HuH-7 (cell line): ENCODE measurements at places on chromosomes 6 and 20.

- no peak for DNase-seq
These were observed 13.8 kb downstream of the SYTL3 start for GRCh38 chr6:158663625-158664165.

DNA sequence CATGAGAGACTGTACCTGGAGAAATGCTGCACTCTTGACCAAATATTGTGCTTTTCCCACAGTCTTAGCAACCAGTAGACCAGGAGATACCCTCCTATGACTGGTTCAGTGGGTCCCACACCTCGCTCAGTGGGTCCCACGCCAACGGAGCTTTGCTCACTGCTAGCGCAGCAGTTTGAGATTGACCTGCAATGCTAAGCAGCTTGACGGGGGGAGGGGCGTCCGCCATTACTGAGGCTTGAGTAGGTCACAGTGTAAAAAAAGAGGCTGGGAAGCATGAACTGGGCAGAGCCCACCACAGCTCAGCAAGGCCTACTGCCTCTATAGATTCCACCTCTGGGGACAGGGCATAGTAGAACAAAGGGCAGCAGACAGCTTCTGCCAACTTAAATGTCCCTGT, 49.0 kb upstream of the HIVEP2 start:
- DNase-seq: no peak

DNA sequence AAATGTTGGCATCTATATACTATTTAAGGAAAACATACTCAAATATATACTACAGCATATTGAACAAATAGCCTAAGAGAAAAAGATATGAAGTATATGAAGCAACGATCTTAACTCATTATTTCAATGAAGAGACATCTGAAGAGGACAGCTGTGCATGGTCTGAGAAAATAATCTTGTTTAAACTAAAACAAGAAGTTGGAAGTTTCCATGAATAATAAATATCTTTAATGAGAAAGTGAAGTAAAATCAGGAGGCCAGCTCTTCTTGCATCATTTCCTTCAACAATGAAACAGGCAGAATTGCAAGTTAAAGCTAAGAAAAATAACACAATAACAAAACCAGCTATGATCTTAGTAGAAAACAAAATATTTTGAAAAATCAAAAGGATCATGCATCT, 1265.4 kb upstream of the MAP3K7 start:
- DNase-seq: no peak

DNA sequence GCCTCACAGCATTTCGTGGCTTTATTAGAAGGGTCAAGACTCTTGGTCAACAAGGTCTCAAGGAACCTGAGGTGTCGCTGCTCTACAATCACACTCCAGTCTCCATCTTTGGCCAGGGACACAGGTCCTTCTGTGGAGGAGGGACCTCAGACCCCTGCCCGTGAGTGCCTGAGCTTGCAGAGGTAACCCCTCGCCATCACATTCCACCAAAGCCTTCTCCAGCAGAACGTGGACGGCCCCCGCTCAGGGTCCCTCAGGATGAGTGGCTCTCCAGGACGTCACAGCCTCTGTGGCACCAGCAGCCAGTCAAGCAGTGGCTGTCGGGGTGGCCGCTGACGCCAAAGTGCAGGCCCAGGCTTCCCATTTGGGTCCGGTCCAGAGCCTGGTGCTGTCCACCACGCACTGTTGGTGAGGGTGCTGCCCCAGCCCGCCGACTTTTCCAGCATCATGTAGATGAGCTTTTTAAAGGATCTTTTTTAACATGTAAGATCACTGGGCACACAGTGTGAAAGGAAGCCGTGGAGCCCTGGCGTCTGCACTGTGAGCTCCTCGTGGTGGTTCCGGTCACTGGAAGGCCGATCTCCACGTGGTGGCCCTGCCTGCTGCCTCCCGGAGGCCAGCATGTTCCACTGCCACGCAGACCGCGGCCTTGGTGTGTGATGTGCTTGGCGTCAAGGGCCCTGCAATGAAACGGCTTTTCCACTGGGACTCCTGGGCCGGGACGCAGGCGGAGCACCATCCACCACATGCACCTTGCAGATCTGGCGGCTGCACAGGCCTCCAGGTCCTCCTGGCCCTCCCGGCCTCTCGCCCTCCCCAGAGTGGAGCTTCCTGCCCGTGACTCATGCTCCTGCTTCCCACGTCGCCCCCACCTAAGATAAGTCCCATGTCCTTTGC, 8.3 kb upstream of the KIF25 start:
- DNase-seq: no peak

- no peak for DNase-seq
These were observed 322.4 kb downstream of the TFAP2B start for GRCh38 chr6:51141080-51141479.
